Posterior vena cava (tissue), 2 donors: ENCODE measurements at places on chromosomes 6 and 20. TPM values are rescaled to one million over a fixed set of nuclear protein-coding genes. Genes with fewer than 3 reads are reported as not detected.

Gene INSM1
- not detected for total RNA-seq

Gene HSPA12B
- 18.5 TPM for total RNA-seq

Gene KCNK5
- 2.1 TPM for total RNA-seq

Gene SH3BGRL2
- 15.0 TPM for total RNA-seq

- no peak for DNase-seq
Observed at GRCh38 chr6:110939429-110940200, 18.9 kb upstream of the GTF3C6 start.

- DNase-seq = no peak
Observed at GRCh38 chr6:37106554-37106953, 63.4 kb upstream of the PIM1 start.

- no peak for DNase-seq
Observed at GRCh38 chr6:13159300-13159699, 169.0 kb downstream of the TBC1D7 start.
